ENCODE measurements at places on chromosomes 7 and 10. TPM values are rescaled to one million over a fixed set of nuclear protein-coding genes. Genes with fewer than 3 reads are reported as not detected.

Gene TACR2
- not detected for total RNA-seq

Gene TYW1B
- 1.6 TPM for total RNA-seq

Gene PHKG1
- total RNA-seq, result 1.2 TPM

Gene ASAH2B
- total RNA-seq, result 7.7 TPM

Gene ZNF804B
- not detected for total RNA-seq

Gene CALHM1
- not detected for total RNA-seq

Gene SEMA3E
- 0.11 TPM for total RNA-seq

Gene TFPI2
- total RNA-seq, result 0.79 TPM

Gene PCDH15
- total RNA-seq, result not detected

Gene PRSS37
- total RNA-seq, result not detected

Gene SERPINE1
- total RNA-seq, result 183 TPM

Gene TMEM139
- total RNA-seq, result 1.7 TPM

Gene HOXA7
- not detected for total RNA-seq

Gene EVX1
- not detected for total RNA-seq

Gene OR2A5
- total RNA-seq, result not detected

Gene UPP1
- 36.5 TPM for total RNA-seq

Gene HIBADH
- total RNA-seq, result 31.4 TPM

Gene NKX1-2
- not detected for total RNA-seq

Gene OR6V1
- not detected for total RNA-seq

Gene CPN1
- not detected for total RNA-seq

Gene MOGAT3
- not detected for total RNA-seq

Gene MYOF
- total RNA-seq, result 152 TPM

Gene HOXA10
- not detected for total RNA-seq

Gene SEMA3D
- not detected for total RNA-seq

Gene CYP2C18
- total RNA-seq, result 0.39 TPM

Gene ZNF394
- total RNA-seq, result 17.9 TPM

Gene GARIN1A
- 1.2 TPM for total RNA-seq

Gene BRAF
- 25.9 TPM for total RNA-seq

Gene CALCR
- total RNA-seq, result not detected

Gene ASB15
- total RNA-seq, result not detected

Gene SPDYE6
- total RNA-seq, result not detected

Gene OR13A1
- not detected for total RNA-seq

Gene KCND2
- not detected for total RNA-seq

Gene CYP3A7
- 0.22 TPM for total RNA-seq

Gene TET1
- total RNA-seq, result 1.3 TPM

Gene WNT2
- 14.5 TPM for total RNA-seq
